ENCODE measurements at places on chromosomes 6 and 20. TPM values are rescaled to one million over a fixed set of nuclear protein-coding genes. Genes with fewer than 3 reads are reported as not detected.

DNA sequence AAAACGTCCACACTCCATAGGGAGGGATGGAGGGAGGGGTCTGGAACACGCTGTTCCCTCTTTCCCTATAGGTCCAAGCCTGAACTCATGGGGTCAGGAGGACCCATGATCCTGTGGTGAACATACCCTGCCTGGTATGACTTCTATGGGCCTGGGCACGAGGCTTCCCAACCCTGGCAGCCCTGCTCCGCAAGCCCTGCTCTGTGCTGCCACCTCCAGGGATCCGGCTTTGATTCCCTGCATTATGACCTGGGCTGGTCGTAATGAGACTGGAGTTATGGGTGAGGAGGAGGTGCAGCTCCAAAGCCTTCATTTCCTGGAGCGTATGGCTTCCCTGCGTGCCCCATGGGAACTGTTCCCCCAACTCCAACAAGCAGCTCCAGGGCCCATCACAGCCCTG is 54.9 kb downstream of the CDH22 start:
- no peak for DNase-seq

DNA sequence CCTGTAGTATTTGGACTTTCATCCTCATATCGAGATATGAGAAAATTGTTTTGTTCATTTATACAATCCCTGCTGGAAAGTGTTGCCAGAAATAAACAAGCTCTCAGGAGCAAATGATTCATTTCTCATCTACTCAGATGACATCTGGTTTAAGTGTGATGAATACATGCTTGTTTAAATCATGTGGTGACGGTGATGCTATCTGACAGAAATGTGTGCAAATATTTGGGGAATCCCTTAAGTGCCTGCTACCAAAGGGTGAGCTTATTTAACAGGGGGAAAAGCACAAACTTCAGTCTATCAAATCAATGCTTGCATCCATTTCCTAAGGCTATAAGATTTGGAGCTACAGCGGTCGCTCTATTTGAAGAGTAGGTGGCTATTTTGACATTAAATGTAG is 368.3 kb upstream of the SASH1 start:
- DNase-seq, result no peak

DNA sequence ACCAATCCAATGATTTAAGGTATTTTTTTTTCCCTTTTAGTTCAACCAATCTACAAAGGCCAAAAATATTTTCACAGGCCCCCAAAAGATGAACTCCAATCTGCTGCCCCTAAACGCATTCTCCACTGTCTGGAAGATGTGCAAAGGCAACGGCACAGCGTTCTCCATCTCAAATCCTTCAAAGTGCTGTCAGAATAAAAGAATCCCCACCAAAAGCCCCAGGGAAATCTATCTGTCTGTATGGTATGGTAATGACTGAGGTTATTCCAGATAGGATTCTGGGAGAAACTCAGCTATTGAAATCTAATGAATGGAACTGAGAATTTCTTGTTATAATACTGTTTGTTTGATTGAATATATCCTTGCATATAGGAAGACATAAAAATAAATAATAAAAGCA is 217.8 kb upstream of the CCN2 start:
- DNase-seq, result no peak

- no peak for DNase-seq
Measured at GRCh38 chr6:45822873-45823272, 192.8 kb downstream of the CLIC5 start.

DNA sequence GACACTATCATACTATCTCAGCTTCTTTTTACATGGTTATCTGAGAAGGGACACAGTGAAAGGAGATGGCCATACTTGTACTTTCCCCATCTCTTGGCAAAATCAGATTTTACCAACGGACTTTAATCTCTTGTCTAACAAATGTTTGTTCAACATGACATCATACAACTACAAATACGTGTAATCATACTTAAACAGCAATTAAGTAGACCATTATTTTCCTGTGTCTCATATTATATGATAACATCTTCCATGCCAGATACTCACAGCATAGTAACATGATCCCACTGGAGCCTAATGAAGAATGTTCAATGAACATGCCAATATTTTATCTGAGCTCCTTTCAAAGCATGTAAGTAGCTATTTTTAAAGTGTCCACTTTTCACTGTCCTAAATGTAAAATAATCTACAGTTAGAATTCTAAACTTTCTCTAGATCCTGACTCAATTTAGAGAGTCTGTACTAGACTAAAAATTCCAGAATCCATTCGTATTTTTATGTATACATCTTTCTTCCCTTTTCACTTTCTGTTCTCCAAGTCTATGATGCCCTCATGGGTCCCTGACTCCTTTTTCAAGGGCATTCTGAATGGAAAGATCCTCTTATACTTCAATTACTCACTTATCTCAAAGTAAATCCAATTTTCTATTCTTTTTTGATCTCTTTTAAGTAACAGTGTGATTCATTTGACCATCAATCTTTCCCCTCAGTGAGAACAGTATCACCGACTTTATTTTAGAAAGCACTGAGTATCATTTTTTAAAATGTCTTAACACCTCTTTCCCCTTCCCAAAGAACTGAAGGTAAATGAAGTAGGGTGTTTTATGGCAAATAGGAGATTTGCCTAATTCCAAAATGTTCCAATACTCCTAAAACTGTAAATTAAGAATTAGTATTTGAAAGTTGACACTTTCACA is 133.5 kb downstream of the CDK19 start:
- DNase-seq, result no peak

RAD21L1 gene
- 0.02 TPM for polyA plus RNA-seq

Measured in lung (tissue), 17 donors.